ENCODE measurements at places on chromosomes 12 and 14.

DNA sequence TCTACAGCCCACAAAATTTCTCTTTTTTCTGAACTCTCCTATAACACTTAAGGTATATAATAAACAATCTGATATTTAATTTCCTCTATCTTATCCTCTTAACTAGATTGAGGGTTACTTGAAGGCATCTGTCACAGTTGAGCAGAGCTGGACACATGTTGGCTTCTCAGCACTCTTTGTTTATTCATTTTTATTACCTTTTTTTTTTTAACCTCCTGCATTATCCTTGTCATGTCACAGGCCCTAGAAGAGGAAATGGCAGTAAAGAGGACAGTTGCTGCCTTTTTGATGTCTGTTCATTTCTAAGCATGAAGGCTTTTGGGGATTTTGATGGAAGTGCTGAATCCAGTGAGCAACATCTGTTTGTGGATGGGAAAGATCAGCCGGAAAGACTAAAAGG is 32.5 kb upstream of the EVL start:
- no peak for DNase-seq

DNA sequence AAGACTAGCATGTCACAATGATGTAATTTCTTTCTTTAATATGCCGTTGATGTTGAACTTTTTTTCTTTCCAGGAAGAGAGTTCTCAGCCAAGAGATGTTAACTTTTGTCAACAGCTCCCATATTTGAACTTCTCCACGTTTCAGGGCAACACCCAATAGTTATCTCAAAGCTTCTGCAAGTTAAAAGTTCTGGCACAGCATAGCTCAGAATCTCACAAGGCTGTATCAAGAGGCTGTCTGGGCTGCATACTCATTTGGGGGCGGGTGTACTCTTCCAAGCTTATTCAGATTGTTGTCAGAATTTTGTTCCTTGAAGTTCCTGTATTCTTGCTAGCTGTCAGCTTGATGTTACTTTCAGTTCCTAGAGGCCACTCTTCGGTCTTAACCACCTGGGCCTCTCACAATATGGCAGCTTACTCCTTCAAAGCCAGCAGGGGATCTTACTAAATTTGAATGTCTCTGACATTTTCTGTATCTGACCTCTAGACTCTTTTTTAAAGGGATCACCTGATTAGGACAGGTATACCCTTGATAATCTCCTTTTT is 38.9 kb downstream of the KCNC2 start:
- DNase-seq = no peak

DNA sequence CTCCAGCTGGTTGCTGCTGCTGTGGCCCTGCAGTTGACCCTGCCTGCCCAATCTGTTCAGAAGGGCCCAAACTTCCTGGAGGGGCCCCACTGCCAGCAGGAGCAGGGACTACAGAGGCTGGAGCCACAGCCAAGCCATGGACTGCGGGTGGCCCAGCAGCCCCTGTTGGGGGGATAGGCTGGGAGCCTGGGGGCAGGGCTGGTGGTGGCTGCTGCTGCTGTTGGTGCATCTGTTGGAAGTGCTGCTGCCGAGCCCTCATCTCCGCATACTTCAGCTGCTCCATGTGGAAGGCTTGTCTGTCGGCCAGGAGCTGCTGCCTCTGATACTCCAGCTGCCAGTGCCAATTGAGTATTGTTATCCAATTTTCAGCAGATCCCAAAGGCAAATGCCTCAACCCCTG is 7.2 kb downstream of the MYL6 start:
- no peak for DNase-seq

- no peak for DNase-seq
Measured at GRCh38 chr12:11678781-11679180, 29.3 kb downstream of the ETV6 start.

DNA sequence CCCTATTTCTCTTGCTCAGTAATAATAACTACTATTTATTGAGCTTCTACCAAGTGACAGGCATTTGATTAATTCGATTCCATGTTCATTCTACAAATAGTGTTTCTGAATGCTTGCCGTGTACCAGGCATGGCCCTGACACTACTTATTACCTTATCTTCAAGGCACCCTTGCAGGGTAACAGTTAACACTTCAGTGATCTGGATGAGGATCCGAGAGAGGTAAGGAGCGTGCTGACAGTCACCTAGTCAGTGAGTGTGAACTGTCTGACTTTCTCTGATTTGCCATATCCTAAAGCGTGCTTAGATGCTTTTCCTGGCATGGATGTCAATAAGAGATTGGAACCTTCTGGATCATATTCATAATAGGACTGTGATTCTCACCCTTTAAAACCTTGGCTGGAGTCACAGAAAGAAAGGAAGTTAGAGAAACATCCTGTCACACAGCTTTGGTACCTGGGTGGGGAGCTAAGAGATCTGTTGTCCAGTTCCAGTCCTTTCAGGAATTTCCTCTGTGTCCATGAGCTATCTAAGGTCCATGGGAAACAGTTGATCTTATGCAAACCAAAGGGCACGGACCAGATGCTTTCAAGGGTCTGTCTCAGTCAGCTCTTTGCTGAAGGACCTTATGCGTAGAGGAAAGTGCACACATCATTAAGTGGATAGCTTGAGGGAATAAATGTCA is 54.8 kb downstream of the PPFIBP1 start:
- DNase-seq = no peak

DNA sequence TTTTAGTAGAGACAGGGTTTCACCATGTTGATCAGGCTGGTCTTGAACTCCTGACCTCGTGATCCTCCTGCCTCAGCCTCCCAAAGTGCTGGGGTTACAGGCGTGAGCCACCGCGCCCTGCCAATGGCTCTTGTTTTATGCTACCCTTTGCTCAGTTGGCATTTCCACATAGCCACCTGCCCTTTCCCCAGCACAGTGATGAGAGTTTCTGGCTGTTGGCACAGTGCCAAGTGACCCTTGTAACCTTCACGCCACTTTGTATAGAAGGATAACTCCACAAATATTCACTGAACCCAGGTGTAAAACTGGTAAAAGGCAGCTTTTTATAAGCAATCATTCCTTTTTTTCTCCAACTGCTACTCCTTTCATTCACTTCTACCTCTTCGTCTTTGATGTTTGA is 18.5 kb upstream of the CCDC175 start:
- no peak for DNase-seq

DNA sequence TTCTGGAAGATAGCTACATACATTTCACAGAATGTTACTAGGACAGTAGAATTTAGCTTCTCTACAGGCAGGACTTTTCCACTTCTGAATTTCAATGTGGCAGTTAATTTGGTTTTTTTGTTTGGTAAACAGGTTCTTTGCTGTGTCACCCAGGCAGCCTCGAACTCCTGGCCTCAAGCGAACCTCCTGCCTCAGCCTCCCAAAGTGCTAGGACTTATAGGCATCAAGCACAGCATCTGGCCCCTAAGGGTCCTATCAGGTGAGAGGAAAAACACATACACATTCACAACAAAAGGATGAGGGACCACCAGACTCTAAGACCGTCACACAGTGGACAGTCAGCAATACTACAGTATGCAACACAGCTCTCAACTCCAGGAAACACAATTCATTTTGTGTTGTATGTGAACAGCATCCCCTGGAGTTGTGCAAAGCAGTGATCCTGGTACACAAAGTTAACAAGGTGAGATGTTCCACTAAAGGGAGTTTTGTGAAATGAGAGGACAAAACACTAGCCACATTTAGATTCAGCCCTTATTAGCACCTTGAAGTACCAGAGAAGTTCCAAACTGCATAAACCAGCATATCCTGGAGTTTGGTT is 6.9 kb downstream of the ATP2B1 start:
- DNase-seq = no peak

- DNase-seq = no peak
Measured at GRCh38 chr14:32679927-32680612, 258.6 kb upstream of the NPAS3 start.

- no peak for DNase-seq
Measured at GRCh38 chr14:68685419-68686204, 107.3 kb downstream of the ZFP36L1 start.

DNA sequence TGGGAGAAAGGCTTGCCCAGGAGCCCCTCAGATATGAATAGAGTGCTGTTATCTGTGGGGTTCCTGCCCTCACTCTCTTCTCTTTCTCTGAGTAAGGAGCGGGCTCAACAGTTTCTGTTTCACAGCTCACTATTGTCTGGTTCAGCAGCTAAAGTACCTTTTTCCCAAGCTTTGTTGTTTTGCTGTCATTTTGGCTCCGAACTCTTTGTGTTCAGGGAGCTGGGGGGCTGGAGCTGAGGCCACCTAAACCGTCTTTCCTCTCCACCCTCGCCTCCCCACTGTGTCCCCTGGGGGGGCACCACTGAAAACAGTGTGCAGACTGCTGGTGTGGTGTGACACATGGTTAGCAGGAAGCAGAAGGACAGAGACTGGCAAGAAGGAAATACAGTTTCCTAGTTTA is 51.4 kb downstream of the FBXW8 start:
- no peak for DNase-seq

- no peak for DNase-seq
Measured at GRCh38 chr12:56677680-56678079, 10.4 kb downstream of the PTGES3 start.

DNA sequence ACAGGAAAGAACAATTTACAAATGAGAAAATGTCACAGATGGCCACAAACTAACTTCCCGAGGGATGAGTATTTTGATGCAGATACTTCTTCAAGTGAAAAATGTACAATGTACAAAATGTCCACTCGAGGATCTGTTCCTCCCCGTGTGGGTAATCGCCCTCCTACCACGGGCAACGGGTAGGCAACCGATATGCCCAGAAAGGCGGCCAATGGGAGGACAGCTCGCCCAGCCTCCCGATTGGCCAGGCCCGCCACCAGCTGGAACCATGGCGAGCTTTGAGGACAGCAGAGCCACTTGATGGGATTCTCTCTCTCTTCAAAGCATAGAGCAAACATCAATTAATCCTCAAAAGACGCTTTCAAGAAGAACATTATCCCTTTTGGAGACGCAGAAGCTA is 42.3 kb downstream of the DPF3 start:
- DNase-seq = no peak

DNA sequence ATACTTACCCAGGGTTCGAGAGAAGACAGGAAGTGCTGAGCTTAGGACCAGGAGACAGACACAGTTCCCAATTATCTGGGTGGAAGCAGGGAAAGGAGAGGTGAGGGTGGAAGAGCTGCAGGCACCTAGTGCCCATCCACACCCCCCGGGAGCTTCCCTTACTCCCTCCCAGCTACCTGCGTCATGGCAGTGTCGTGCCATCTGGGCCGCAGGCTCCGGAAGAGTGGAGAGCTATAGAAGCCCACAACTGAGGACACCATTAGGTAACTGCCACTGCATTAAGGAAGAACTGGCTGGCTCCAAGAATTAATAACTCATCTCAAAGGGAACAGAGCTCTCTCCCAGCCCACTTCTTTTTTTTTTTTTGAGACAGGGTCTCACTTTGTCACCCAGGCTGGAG is 5.8 kb upstream of the DHH start:
- no peak for DNase-seq

DNA sequence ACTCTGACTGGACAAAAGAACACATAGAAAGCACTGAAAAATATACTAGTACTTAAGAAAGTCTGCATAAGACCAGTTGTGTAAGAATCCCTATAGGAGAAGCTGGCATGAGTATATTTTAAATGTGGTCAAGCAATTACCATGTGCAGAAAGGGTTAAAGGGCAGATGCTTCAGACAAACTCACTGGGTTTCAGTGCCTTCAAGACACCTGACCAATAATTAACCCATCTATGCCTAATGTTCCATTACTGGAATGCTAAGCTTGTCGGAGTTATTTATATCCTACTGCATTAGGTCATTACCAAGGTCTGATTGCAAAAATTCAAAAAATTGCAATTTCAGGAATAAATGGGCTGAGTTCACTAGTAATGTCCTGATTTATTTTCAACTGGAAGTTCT is 41.3 kb downstream of the HNRNPC start:
- DNase-seq = no peak

- DNase-seq = no peak
Measured at GRCh38 chr14:60153991-60154390, 11.2 kb downstream of the DHRS7 start.

DNA sequence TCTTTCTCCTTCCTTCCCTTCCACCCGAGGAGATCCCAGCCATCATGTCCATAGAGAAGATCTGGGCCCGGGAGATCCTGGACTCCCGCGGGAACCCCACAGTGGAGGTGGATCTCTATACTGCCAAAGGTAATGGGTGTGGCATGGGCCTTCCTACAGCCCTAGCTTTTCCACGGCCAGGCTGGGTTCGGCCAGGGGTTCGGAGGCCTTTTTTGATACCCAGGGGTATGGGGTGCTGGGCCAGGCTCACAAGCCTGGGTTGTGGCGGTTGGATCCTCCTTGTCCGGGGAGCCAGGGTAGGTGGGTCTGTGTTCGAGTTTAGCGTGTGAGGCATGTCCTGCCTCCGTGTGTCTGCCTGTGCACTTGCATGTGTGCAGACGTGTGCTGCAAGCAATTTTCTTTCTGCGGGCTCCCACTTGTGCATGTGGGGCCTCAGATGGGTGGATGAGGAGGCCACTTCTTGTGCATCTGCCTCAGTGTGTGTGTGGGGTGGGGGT is 1.5 kb downstream of the ENO2 start:
- DNase-seq = no peak

- no peak for DNase-seq
Measured at GRCh38 chr12:118126119-118126757, 9.7 kb upstream of the PEBP1 start.

GRCh38 chr14:92486881-92487280 is 26.7 kb upstream of the RIN3 start:
- DNase-seq = no peak

DNA sequence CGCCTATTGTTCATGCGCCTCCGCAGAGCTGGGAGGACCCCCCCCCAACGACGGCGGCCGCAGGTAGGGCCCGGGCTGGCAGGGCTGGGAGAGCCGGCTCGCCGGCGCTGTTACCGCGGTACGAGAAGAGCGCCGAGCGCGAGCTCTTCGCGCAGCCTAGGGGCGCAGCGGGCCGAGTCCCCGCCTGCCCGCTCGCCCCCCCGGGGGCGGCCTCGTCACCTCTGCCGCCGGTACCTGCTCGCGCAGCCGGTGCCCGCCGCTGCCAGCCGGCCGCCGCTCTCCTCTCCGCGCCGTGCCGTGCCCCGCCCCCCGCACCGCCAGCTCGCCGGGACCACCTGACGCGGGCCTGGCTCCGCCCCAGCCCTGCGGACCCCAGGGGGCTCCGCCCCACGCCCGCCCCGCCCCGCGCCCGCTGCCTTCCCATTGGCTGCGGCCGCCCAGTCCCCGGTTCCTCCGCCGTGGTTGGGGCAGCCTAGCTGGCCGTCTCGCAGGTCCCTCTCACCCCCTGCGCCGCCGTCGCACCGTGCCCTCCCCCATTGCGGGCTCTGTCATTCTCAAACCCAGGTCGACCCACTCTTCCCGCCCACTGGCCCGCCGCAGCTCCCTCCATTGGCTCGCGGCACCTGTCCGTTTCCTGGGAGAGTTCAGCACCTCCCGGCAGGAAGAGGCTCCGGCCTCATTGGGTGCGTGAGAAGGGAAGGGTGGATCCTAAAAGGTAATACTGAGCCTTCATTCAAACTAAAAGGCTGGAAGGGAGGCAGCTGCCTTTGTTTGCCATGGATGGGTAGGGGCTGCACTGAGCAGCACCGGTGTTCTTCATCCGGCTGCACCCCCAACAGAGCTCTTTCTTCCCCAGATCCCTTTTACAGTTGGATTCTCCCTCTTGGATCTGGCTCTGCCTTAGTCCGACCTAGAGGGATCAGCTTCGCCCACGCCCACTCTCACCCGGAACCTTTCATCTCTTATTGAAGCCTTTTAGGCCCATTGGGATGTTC is at the start of gene MAP3K9:
Gene MAP3K9, minus strand, starts transcription at position 289 of the 995 bp plus-strand sequence. CDS start 342 bp downstream, outside the sequence.
- DNase-seq = peak; percentile 78

GRCh38 chr12:24551163-24551786 is 397.6 kb downstream of the BCAT1 start:
- DNase-seq = no peak
